ENCODE measurements at places on chromosomes 3 and 15.
A peak's percentile ranks its signal among the peaks of the same experiment; 100 is the strongest.

- DNase-seq = no peak
Measured at GRCh38 chr3:130548356-130548755, 31.4 kb downstream of the COL6A6 start.

DNA sequence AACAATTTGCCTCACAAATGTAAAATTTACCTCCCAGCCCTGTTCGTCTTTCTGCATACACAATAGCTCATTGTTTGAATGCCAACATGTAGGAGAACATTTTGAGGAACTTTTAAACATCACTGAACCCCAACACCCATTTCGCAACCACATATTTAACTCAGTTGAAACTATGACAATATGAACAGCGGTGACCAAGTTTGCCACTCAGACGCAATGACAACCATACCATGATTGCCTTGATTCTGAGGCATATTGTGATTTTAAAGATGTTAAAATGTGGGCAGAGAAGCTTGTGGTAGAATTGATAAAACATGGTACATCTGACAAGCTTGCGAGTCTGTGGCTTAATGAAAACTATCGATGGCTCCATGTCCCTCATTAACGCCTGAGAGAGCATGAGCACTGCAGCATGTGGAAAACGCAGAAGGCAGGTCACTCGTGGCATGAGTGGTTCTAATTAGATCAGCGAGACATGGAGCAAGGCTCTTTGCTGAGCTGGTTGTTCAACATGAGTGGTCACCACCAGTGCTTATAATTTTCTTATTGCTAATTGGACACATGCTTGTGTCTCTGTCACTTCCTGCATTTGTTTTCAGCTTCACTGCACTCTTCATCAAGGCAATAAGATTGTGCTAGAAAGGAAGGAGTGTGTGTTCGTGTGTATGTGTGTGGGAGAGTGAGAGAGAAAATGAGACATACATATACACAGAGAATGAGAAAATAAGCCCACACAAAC, 116.8 kb downstream of the CHST2 start:
- DNase-seq = no peak

DNA sequence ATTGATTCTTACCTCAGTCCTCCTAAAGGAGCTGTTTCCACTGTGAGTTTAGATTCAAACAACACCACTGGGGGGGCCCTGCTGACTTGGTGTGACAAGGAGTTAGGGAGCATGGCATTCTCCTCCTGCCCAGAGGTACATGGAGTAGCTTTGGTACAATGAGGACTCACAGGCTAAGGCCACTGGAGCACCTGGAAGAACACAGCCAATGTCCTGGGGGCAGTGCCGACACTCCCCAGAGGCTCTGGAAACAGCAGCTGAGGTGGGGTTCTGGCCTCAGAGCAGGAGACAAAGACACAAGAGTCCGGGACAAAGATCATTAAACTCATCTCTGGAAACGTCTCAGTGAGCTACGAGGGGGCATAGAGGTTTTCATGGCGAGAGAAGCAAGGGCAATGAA, 69.7 kb upstream of the POMGNT2 start:
- no peak for DNase-seq

GRCh38 chr15:66251065-66251789, 2.3 kb downstream of the MEGF11 start:
- DNase-seq = no peak

GRCh38 chr3:23800731-23801130, 5.0 kb upstream of the UBE2E1 start:
- no peak for DNase-seq

GRCh38 chr3:145604851-145605250, 556.1 kb downstream of the PLOD2 start:
- DNase-seq = no peak

DNA sequence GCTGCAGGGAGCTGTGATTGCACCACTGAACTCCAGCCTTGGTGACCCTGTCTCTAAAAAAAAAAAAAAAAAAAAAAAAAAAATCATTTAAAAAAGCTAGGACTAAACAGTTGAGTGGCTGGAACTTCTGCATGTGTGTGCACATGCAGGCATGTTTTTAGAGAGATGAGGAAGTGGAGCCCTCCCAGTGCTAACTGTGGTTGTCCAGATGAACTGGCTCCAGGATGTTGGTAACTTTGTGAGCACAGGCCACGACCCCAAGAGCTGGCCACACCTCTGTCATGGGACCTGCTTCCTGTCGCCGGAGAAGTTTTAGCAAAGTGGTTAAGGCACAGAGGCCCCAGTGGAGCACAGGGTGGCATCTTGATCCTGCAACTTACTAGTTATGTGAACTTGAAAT, 27.0 kb downstream of the CHCHD6 start:
- DNase-seq = no peak

GRCh38 chr3:14792691-14793121, 26.1 kb upstream of the FGD5 start:
- no peak for DNase-seq

DNA sequence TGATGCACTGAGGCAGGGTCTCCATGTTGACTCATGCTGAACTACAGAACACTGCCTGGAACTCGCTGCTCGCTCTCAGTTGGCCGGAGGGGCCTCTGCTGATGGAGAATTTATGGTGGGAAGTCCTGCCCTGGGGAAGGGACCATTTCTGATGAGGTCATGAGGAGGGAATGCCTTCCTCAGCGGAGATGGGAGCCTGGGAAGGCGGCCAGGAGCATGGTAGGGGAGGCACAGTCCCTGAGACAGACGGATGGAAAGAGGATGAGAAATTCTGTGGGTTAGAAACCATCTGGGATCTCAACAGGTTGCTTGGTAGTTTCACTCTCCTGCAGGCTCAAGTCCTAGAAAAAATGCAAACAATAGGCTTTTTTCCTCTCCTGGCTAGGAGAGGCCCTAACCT, 56.8 kb upstream of the TPM1 start:
- DNase-seq = peak; percentile 76

All from fibroblast of skin of left quadriceps (primary cell).